Brain (organoid and tissue), 16 donors: ENCODE measurements at places on chromosomes 5 and 9. TPM values are rescaled to one million over a fixed set of nuclear protein-coding genes. Genes with fewer than 3 reads are reported as not detected.

The C1QTNF2 gene
- 0.39 TPM for polyA plus RNA-seq

The TUSC1 gene
- polyA plus RNA-seq, result 3.9 TPM

The ENG gene
- polyA plus RNA-seq, result 47.3 TPM

The TMEM38B gene
- 14.4 TPM for polyA plus RNA-seq

The SLC4A9 gene
- not detected for polyA plus RNA-seq

The GARIN3 gene
- polyA plus RNA-seq, result not detected

The POU5F2 gene
- not detected for polyA plus RNA-seq

The BHMT gene
- polyA plus RNA-seq, result 0.24 TPM

The ZDHHC11B gene
- 5.1 TPM for polyA plus RNA-seq

The BTNL3 gene
- not detected for polyA plus RNA-seq

The LCN6 gene
- not detected for polyA plus RNA-seq

The DMRT3 gene
- polyA plus RNA-seq, result 0.29 TPM

The CERCAM gene
- polyA plus RNA-seq, result 15.9 TPM

The MGAT4B gene
- polyA plus RNA-seq, result 174 TPM

The PHAX gene
- 22.0 TPM for polyA plus RNA-seq

The SPATA31D4 gene
- polyA plus RNA-seq, result not detected

The CAMSAP1 gene
- polyA plus RNA-seq, result 44.7 TPM
